ENCODE measurements at places on chromosomes 6 and 20.

GRCh38 chr6:141244366-141244765 is 888.4 kb upstream of the GJE1 start:
- DNase-seq: no peak

DNA sequence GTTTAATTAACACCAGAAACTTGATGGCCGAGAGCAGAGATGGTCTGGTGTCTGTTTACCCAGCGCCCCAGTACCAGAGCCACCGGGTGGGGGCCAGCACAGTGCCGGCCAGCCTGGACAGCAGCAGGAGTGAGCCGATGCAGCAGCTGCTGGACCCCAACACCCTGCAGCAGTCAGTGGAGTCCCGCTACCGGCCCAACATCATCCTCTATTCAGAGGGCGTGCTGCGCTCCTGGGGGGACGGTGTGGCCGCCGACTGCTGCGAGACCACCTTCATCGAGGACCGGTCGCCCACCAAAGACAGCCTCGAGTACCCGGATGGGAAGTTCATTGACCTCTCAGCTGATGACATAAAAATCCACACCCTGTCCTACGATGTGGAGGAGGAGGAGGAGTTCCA is 73.7 kb downstream of the SYNDIG1 start:
- no peak for DNase-seq

DNA sequence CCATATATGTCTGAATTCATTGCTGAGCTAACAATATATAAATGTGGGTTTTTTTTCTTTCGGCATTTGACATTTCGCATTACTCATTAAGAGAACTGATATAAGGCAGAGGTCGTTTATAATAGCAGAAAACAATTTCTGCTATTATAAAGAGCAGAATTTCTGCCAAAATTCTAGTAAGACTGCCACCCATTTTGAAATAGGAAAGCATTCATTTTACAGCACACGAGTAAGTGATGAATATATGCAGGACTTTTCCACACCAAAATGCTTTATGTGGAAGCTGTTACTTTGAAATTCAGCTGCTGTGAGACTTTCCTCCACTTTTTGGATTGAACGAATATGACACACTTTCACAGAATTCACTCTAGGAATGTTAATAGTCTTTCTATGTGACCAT is 610.9 kb upstream of the MAN1A1 start:
- no peak for DNase-seq

DNA sequence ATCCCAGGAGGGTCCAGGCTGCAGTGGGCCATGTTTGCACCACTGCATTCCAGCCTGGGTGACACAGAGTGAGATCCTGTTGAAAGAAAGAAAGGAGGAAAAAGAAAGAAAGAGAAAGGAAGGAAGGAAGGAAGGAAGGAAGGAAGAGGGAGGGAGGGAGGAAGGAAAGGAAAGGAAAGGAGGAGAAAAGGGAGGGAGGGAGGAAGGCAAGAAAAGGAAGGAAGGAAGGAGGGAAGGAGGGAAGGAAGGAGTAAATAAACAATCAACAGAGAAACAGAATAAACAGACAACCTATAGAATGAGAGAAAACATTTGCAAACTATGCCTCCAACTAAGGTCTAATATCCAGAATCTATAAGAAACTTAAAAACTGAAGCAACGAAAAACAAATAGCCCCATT is 11.6 kb upstream of the PHACTR1 start:
- DNase-seq: no peak

Data from NCI-H2081 (cell line).